Mesothelial cell of epicardium (in vitro differentiated cells): ENCODE measurements at places on chromosomes 4 and X. TPM values are rescaled to one million over a fixed set of nuclear protein-coding genes. Genes with fewer than 3 reads are reported as not detected.

SPANXN1 gene
- total RNA-seq = 0.63 to 0.86 TPM (median 0.74 TPM) in 3 replicates

SERPINA7 gene
- not detected in 3 replicates for total RNA-seq

PCSK1N gene
- 41.6 to 46.9 TPM (median 42.8 TPM) in 3 replicates for total RNA-seq

GASK1B gene
- 28.3 to 29.1 TPM (median 29.0 TPM) in 3 replicates for total RNA-seq

SLC4A4 gene
- total RNA-seq = 4.9 to 8.3 TPM (median 5.1 TPM) in 3 replicates

ALB gene
- 0.59 to 1.5 TPM (median 0.63 TPM) in 3 replicates for total RNA-seq

TCP11X2 gene
- not detected in 3 replicates for total RNA-seq
